ENCODE measurements at places on chromosomes 1 and 21.

DNA sequence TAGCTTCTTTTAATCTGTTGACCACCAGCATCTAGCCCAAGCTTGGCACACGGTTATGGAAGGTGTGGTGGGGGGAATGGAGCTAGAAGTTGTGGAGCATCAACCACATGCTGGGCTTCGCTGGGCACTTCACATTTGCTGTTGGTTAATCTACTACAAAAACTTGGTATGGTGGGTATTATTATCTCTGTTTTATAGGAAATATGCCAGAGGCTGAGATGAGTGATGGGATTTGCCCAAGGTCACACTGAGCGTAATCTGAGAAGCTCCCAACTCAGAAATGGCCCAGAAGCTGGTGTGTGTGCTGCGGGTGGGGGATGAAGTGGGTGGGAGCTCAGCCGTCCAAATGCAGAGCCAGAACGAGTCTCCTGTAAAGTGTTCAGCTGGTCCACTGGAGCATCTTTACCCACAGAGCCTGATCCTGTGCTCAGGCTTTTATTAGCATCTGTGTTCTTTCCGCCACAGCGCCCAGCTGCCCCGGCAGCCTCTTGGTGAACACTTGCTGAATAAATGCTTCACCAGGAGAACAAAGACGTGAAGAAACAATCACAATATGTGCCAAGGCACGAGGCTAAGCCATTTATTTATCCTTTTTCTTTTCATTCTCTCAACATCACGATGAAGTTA, 98.6 kb upstream of the JUN start:
- DNase-seq, result peak; percentile 33

- no peak for DNase-seq
Measured at GRCh38 chr1:245463392-245464165, 308.8 kb downstream of the KIF26B start.

DNA sequence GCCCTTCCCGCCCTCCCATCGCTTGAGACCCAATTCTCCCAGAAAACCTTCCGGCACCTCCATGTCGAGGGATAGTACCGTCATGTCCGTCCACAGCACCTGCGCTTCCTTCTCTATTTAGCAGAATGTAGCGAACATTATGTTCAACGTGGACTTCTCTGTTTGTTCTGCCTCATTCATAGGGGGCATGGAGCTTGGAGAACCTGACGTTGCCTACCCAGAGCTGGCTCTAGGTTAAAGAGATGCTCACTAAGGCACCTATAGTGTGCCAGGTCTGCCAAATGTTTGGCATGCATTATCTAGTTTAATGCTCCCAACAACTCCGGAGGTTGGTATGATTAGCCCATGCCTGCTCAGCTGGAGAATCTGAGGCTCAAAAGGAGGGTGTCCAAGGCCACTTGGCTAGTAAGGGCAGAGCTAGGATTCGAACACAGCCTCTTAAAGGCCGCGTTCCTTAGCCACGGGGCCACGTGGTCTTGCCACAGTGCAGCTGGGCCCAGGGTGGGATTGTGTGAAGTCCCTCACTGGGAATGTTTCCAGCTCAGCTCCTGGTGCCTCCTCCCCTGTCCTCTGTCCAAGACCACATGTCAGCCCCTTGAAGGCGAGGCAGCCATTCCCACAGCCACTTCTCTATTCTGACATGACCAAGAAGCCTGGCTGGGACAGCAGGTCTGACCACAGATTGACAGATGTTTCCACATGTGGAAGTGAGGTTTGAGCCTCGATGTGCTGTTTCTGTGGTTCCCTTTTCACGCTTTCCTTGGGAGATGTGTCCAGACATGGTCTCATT, 57.8 kb downstream of the RUNX3 start:
- DNase-seq, result no peak

DNA sequence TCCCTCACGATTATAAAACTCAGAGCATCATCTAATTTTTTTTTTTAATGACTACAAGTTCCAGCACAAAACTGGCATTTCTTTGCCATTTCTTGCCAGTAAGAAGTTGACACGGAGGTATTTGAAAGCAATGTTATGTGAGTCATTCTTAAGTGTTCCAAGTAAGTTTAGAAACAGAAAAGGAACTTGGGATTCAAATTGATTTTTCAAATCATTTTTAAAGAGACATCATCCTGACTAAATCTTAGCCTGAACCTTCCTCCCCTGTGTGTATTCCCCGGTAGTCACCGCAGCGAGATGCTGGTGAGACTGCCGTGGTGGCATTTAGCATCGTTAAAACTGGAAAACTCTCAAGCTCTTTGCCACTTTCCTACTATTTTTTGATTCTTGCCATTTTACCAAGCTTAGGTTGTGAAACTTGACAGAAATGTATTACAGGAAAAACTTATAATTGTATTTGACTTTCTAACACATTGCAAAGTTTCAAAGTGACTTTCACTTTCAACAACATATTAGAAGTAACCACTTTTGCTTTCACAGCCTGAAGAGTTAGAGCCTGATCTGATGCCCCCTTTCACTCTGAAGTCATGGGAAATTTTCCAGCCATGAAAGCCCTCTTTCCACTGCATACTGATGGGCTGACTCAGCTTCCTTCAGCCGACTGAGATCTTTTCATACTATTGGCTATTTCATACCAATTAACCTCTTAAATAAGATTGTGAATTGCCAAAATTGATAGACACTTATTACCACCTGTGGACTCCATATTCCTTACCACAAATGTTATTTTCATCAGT, 61.4 kb downstream of the OLFML2B start:
- no peak for DNase-seq

GRCh38 chr1:8777867-8778266, 39.6 kb downstream of the RERE start:
- no peak for DNase-seq

GRCh38 chr1:108591466-108591865, 31.6 kb downstream of the EEIG2 start:
- DNase-seq, result no peak

DNA sequence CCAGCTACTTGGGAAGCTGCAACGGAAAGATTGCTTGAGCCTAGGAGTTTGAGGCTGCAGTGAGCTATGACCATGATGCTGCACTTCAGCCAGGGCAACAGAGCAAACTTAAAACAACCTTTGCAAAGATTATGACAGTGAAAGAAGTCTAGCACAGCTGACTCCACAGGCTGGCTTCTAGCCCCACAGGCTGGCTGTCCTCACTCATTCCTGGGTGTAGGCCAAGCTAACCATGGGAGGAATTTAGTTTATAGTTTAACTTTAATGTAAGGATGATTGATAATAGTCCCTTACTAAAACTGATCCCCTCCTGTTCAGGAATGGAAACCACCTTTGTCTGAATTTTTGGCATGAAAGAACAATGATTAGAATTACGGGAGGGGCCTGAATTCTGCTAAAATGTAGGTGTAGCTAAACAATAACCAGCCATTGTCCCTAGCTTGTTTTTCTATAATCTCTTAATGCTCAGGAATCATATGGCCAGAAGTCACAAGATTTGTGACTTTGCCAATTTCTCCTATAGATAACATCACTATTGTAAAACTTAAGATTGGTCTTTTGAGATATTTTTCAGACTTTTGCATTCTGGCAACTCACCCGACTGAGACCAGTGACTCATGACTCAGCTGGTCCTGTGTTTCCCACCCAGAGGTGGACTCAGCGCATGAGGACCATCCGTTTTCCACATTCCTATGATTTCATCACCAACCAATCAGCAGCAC, 28.1 kb upstream of the SGIP1 start:
- DNase-seq, result no peak

GRCh38 chr1:145845144-145845513, 301 bp upstream of the NUDT17 start:
- no peak for DNase-seq

DNA sequence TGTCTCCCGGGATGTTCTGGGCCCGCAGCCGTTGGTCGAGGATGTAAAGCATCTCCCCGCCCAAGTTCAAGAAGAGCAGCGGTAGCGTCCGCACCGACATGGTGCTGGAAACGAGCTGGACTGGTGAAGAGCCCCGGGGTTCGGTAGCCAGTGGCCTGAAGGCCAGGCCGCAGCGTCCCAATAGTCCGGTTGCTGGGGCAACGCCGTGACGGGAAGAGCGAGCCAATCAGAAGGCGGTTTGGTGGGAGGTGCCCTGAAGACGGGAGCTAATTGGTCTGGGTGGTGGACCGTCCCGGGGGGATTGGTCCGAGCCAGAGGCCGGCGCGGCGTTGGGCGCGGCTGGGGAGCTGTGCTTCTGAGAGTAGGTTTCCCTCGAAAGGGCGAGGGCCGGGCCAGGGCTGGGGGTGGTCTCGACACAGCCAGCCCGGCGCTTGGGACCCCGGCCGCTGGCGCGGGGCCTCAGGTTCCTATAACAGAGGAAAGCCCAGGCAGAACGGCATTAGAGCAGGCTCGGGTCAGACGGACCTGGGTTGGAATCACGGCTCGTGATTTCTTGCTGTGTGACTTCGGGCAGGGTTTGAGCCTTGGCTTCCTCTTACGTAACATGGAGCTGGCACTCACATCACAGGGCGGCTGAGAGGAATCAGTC, at the start of gene OSCP1:
OSCP1 (minus strand) TSS at position 182 of the 649 bp plus-strand sequence; CDS start at position 100, 82 bp downstream.
- DNase-seq, result peak; percentile 98

GRCh38 chr1:206075786-206076755, 23.1 kb downstream of the RHEX start:
- no peak for DNase-seq

- DNase-seq, result no peak
Measured at GRCh38 chr1:66359269-66359668, 174.7 kb upstream of the SGIP1 start.

DNA sequence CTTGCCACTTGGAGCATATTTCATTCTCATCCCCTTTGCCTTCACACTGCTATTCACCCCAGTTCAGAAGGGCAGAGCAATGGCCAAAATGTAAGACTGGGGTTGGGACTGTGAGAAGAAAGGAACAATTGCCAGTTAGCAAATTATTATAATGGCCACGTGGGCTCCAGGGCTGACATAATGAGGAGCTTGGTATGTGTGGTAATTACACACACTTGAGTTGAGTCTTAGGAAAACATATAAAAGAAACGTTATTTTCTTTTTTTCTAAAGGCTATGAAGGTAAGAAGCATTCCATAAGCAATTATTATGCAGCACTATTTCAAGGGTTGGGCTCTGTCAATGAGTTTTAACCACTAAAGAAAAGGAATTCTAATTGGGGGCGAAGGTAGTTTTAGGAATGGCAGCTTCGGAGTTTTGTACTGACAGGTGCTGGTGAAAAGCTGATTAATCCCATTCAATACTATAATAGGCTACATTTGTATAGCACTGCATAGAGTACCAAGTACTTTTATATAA, 32.5 kb upstream of the BCL10 start:
- no peak for DNase-seq

DNA sequence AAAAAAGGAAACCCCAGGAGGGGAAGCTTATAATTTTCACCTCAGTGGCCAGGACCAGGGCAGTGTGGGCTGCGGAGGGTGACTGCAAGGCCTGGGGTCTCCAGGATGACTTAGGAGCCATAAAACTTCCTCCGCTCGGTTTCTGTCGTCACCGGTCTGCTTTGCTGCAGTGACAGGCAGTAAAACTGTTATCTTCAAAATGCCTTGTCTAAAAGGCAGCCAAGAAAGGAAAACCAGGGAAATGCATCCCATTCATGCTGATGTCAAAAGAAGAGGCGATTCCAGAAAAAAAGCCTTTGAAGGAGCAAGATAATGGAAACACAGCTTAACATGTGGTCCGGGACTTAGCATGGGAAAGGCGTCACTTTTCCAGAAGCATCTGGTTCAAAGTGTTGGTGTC, 42.0 kb downstream of the COL6A1 start:
- DNase-seq, result no peak

DNA sequence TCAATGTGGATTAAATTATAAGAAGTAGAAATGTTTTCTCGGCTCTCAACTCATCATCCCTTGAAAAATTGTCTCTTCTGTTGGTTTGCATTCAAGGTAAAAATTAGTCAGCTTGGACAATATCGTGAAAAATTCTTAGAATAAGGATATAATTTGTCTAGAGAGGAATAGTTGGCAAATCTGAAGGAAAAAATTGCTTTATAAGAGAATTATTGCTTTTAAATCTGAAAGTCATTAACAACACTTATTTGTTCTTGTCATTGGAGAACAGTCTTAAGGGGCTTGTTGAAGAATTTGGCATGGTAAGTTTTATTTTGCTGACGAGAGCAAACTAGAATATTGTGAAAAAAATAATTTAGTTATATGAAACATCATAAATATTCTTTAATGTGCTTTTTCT, 26.4 kb downstream of the ANGPTL1 start:
- no peak for DNase-seq

DNA sequence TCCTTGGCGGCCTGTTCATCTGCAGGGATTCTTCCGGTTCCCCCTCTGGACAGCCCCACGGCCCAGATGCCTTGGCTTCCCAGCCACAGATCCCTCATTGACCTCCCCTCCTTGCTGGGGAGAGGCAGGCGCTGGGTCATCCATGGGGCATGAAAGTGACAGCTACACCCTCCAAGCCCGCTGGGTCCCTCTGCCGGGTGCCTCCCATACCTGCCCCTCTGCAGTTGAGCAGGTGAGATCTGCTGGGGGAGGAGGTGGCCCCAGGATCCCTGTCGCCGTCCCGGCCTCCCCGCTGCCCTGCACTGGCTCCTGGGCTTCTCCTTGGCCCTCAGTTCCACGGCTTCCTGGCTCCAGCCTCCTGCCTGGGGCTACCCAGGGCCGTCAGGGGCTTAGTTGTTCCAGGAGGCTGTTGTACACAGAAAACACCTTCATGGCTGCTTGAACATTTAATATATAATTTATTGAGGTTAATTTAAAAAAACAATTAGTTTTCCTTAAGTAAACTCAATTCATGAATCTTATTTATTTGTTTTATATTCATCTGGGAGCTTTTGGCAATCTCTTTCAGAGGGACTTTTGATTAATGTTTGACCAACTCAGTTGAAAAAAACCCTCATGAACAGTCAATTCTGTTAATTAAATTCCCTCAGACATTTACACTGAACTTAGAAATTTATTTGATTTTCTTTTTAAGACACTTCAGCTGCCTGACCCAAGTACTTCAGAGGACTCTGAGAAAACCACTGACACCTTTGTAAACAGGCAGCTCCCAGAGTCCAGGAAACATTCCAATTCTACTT, 67.6 kb upstream of the ABCG1 start:
- DNase-seq, result no peak

- no peak for DNase-seq
Measured at GRCh38 chr1:62294261-62294660, 25.0 kb downstream of the KANK4 start.

- no peak for DNase-seq
Measured at GRCh38 chr1:33426916-33427315, 4.0 kb downstream of the PHC2 start.

DNA sequence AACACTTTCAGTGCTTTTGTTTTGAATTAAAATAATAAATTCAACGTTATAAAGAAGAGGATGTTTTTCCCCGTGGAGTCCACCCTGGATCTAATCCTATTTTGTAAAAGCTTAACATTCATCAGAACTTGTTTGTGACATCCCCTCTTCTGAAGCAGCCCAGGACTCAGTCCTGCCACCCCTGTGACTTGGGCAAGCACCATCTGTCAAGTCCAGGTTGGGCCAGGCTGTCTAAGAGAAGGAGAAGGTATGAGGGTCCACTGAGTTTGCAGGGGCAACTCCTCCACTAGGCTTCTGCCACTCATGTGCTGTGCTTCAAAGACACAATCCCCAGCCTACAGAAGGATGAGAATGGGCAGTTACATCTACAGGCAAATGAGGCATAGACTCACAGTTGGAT, 59.7 kb downstream of the MT1HL1 start:
- DNase-seq, result no peak

All from NCI-H774 (cell line).